ENCODE measurements at places on chromosomes 13 and 19.

DNA sequence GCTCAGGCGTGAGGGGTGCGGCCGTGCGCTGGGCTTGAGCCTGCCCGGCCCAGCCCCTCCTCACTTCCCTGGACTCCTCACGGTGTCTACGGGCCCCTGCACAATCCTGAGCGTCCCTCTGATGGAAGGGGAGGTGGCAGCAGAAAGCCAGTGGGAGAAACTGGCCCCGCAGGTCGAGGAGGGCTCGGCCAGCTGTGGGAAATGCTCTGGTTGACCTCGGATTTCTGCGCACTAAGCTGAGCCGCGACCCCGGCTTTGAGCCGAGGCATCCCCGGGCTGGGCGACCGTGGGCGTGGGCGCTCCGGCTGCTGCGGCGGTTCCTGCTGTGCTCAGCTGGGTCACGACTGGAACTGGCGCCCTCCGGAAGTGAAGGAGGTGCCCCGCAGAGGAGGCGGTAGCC lies 70.1 kb downstream of the ZNF208 start:
- DNase-seq: no peak

- no peak for DNase-seq
Observed at GRCh38 chr13:20054586-20054985, 96.1 kb downstream of the ZMYM2 start.

DNA sequence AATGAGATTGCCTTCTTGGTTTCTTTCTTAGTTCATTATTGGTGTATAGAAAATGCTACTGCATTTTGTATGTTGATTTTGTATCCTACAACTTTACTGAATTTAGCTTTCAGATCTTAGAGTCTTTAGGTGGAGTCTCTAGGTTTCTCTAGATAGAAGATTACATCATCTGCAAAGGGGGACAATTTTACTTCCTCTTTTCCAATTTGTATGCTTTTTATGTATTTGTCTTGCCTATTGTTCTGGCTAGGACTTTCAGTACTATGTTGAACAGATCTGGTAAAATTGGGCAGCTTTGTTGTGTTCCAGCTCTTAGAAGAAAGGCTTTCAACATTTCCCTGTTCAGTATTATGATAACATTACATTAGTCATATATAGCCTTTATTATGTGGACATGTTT lies 101.0 kb upstream of the SPRY2 start:
- no peak for DNase-seq

DNA sequence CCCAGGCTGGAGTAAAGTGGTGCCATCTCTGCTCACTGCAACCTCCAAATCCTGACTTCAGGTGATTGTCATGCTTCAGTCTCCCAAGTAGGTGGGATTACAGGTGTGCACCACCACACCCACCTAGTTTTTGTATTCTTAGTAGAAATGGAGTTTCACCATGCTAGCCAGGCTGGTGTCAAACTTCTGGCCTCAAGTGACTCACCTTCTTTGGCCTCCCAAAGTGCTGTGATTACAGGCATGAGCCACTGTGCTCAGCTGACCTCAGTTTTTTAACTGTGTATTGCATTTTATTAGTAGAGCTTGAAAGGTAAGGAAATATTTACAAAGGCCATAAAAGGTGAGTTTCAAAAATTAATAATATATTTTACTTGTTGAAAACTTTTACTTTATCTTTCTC lies 2.3 kb downstream of the ZNF726 start:
- DNase-seq: no peak

GRCh38 chr13:52809310-52809769 lies 39.1 kb downstream of the PCDH8 start:
- peak; percentile 35 for DNase-seq

DNA sequence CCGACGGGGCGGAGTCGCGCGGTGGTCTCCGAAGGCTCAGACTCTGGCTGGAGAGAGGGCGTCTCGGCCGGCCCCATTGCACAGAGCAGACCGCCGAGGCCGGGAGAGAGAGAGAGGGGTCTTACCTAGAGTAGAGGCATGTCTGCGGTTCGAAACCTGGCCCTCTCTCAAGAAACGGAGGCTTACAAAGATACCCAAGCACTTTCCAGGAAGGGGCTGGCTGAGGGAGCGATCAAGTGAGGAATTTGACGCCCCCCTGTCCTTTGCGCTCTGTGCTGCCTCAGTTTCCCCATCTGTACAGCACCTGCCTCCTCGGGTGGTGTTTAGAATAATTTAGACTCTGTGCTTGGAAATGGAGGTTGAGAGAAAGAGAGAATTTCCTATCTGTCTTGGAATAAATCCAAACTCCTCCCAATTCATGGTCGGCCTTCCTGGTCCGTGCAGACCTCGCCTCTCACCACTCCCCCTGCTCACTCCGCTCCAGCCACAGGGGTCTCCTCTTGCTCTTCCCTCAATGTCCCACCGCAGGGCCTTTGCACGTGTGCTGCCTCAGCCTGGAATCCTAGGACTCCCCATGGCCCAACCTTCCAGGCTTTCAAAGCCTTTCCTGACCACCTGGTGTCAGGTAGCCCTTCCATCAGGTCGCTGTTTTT lies 658 bp upstream of the ISOC2 start:
- DNase-seq: no peak

GRCh38 chr13:112635323-112635722 lies 47.4 kb upstream of the TUBGCP3 start:
- DNase-seq: no peak

- peak; percentile 88 for DNase-seq
Observed at GRCh38 chr19:52095172-52096014, at the start of gene ZNF841. Gene ZNF841, minus strand, starts transcription at chr19:52095765. Its CDS starts 10,964 bp downstream, at chr19:52084801.

DNA sequence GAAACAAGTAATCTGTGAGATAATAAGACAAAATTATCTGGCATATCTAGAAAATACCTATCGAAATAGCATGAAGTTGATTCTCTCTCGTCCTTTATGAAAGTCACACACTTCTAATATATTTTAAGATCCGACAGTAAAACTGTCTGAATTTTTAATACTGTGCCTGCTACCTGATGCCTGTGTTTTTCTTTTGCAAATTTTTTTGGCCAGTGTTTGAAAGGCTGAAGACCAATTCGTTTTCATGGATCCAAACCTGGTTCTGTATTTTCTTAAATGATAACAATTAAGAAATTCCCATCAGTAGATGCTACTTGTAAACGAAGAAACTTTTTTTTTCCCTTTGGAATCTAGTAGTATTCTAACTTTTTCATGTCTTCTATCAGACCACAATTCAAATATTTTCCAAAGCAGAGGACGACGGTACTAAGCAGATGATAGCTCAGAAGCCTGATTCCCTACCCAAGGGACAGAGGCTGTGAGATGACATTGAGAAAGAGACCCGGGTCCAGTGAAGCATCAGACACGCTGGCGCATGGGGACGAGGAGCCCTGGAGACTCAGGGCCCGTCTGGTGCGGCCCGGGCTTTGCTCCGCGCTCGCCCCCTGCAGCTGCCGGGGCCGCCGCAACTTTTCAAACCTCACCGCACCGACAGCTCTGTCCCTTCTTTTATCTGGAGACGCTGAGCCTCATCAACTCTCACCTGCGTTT lies 49.5 kb upstream of the PABPC3 start:
- DNase-seq: no peak

DNA sequence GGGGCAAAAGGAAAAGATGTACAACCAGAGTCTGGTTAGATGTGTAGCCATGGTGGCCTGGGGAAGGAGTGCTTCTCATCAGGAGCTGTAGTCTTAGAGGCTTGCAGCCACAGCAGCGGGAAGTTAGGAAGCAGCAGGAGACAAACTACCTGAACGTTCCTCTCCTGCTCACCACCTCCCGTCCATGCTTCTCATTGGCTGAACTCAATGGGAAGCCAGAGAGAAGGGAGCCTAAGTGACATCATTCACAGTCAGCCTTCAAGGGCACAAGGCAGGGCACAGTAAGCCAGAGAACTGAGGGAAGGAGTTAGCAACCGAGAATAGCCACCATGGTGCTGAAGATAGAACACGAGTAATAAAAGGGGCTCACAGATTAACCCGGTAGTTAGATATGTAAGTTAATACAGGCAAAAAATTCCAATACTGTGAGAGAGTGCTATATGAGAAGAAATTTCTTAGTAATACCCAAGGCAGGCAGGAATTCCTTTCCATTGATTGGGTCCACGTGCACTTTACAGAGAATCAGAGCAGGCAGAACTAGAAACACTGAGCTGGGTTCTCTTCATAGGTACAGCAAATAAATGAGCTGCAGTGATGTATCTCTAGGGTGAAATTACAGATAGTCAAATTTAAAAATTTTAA lies 391.5 kb upstream of the DACH1 start:
- DNase-seq: no peak

DNA sequence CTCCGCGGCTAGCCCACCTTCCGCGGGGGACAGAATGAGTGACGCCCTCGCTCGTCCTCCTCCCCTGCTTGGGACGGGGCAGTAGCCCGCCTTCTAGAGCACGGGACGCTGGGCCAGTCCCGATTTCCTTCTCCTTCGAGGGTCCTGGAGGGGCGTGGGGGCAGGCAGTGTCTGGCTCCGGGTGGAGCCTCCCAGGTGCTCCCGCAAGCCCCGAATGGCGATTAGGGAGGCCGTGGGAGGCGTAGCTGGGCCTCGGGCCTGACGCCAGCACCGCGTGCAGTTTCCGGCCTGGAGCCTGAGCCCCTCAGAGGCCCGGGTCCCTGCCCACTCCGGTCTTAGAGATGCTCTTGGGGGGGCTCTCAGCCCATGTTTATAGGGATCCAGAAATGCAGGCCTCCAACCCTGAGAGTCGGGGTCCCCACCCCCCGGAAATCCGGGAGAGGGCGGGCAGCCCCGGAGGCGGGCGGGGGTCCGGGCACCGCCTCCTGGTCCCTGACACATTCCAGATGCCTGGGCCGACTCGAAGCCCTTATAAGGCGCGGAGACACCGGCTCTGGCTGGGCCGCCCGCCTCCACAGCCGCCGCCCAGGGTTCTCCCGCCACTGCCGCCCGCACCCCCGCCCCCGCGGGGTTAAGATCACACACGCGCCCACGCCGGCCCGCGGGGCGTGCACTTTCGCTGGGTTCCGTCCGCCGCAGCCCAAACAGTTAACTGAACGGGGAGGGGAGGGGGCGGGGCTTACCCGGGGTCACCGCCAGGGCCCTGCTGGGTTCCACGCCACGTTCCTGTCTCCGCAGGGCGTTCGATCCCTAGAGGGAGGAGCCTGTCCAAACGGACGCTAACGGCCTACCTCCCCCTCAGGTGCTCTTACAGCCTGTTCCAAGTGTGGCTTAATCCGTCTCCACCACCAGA lies 1.5 kb downstream of the MYADM start:
- peak; percentile 85 for DNase-seq

DNA sequence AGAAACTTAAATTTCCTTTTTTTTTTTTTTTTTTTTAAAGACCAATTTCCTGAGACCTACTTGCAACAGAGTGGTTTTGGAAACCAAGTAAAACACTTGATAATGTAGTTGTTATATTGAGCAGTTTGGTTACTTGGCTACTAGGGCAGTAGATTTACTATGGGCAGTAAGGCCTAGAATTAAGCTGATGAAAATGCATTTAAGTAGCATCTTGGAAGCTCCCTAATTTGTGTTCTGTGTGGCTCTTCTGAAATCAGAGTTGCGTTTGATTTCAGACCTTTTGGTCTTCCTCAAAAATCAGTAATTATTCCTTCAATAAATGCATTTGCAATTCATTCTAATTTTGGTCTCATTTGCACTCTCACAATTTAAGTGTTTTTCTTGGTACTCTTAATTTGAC lies 810 bp downstream of the GPR180 start:
- DNase-seq: no peak

DNA sequence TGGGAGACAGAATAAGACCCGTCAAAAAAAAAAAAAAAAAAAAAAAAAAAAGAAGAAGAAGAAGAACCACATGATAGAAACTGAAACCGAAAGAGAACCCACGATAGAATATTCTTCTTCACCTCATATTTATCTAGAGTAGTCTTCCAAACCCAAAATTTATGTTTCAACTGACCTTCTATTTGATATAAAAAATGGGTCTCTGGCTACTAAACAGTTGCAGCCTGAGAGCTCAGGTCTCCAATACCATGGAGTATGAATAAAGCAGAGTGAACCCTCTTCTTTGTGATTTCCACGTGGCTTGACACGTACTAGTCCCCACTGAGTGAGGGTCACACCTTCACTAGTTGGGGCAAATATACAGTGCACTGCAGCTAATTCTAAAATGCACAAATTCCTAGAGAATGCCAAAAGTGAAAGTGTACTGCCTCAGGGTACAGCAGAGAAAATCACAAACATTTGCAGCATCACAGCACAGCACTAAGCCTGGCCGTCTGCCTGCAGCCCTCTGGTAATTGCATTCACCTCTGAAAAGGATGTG lies 30.8 kb upstream of the RFC3 start:
- DNase-seq: no peak

- DNase-seq: no peak
Observed at GRCh38 chr13:71967990-71968389, 101.0 kb upstream of the DACH1 start.

GRCh38 chr13:41026788-41027187 lies 7.7 kb upstream of the ELF1 start:
- no peak for DNase-seq

DNA sequence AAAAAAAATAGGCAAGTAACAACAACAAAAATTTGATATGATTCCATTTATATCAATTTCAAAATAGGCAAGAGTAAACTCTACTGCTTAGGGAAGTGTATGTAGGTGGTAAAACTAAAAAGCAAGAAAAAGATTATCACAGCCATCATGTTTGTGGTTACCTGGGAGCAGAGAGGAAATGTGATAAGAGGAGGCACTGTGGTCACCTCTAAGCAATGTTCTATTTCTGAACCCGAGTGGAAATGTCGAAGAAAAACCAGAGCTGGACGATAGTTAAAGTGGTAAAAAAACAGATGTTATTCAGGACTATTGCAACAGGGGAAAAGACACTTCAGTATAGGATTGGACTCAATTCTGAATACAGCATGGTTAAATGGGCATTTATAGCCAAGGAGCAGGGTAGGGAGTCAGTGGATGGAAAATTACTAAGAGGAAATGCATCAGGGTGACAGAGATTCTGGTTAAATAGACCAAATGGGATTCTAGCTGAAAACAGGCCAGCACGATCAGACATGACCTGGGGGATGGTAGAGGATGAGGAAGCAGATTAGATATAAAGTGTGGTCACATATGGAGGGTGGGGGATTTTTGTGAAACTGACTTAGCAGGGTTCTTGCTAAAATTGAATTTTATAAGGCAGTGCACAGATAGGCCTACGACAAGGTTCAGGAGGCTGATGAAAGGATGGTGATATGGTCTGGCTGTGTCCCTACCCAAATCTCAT lies 6.0 kb upstream of the TEX30 start:
- DNase-seq: no peak

GRCh38 chr19:52638601-52639000 lies 446 bp upstream of the ZNF83 start:
- no peak for DNase-seq

- no peak for DNase-seq
Observed at GRCh38 chr13:113851826-113852535, 11.9 kb downstream of the GAS6 start.
